Activated CD4-positive, alpha-beta T cell treated with anti-CD3 and anti-CD28 coated beads for 36 hours (primary cell): ENCODE measurements at places on chromosomes 2 and 18.

DNA sequence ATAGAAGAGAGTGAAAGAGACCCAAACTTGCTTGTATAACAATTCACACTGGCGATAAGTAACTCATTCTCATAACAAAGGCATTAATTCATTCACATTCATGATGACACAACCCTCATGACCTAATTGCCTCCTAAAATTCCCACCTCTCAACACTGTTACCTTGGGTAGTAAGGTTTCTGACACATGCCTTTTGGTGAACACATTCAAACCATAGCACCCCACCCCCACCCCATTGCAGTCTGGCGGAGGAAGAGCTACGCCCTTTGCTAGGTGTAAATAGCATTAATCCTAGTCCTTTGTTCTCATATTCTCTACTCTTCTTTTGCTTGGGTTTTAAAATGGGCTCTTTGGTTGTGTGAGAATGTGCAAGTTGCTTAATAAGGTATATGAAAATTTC, 361.5 kb downstream of the DSEL start:
- no peak for DNase-seq

- no peak for DNase-seq
Measured at GRCh38 chr2:214158851-214159250, 252.0 kb upstream of the VWC2L start.

- DNase-seq, result no peak
Measured at GRCh38 chr18:38698088-38698487, 1132.5 kb upstream of the CELF4 start.

GRCh38 chr2:132951008-132951714, 281.2 kb upstream of the LYPD1 start:
- DNase-seq, result no peak

DNA sequence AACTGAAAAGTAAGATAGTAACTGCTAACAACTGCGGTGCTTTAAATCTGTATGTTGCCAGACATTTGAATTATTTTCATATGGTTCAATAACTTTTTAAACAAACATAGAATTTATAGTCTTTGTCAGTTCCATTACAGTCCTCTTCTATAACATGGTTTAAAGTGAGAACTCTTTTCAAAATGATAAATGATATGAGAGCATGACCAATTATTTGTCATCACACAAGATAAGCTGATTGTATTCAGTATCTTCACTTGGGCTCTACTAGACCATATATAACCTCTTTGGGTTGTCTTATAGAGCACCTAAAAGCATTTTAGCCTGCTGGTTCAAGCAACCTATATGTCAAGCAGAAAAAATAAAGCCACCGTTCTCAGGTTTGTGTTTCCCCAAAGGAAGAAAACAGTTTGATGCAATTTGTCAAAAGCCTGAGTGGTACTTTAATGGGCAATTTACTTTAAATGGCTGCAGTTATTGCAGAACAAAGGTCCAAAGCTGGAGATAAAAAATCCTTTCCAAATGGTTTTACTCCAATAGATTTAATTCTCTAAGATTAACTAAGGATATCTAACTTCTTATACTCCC, 298.4 kb downstream of the FSIP2 start:
- no peak for DNase-seq

- DNase-seq, result no peak
Measured at GRCh38 chr2:241234962-241235740, 46.7 kb downstream of the ANO7 start.

DNA sequence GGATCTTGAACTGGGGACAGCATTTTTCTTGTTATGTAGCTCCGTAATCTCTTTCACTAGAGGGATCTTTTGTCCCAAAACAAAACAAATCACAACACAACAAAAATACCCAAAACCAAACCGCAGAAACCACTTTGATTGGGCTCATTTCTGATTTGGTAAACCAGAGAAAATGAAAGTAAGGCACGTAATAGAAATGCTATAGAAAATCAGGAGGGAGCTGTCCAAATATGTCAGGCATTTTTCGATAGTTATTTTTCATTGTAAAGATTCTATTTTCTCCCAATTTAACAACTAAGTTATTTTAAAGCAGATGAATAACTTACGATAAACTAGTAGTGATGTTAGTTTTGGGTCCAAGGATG, 406.5 kb downstream of the XIRP2 start:
- DNase-seq, result no peak
